ENCODE measurements at places on chromosomes 1 and 21. TPM values are rescaled to one million over a fixed set of nuclear protein-coding genes. Genes with fewer than 3 reads are reported as not detected.

GRCh38 chr1:230148126-230148652, 81.2 kb downstream of the GALNT2 start:
- H3K27ac ChIP-seq: no peak overlapping the region
- H3K4me3 ChIP-seq: no peak overlapping the region
- DNase-seq: no peak
- peaks cover 2% of the 10 kb centered on the region for H3K36me3 ChIP-seq
- peaks cover 20% of the 10 kb centered on the region for H3K4me1 ChIP-seq
- no peaks in the 10 kb centered on the region for H3K27me3 ChIP-seq

DNA sequence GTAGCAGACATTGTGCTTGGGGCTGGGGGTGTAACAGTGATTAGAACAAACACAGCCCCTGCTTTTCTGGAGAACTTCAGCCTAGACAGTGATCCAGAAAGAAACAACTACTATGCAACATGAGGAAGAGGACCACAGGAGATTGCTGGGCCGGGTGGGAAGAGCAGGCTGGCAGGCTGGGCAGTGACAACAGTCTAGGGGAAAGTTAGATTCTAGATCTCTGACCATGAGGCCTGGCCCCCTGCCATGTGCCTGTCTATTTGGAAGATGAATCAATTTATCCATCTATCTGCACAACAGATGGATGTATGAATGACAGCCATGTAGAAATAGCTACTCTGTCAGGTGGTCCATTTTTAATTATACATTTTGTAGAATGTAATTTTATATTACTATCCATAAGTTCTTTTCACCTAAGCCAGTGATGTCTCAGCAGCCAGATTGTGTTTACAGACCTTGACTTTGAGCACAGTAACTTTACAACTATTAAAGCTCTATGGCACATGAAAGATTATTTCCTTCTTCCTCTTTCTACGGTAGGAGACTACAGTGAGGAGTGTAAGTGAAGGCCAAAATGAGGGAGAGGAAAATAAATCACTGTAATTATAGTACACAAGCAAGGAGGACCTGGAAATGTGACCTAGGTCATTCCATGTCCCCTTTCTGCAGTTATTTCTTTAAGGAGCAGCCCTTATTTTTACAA, 15.5 kb downstream of the CLIC6 start:
- DNase-seq: no peak
- H3K36me3 ChIP-seq: no peaks in the 10 kb centered on the region
- H3K4me3 ChIP-seq: no peak overlapping the region

GRCh38 chr1:50109647-50110075, 941 bp downstream of the ELAVL4 start:
- H3K36me3 ChIP-seq: no peaks in the 10 kb centered on the region
- no peaks in the 10 kb centered on the region for H3K27me3 ChIP-seq
- no peak overlapping the region for H3K4me3 ChIP-seq
- H3K27ac ChIP-seq: no peak overlapping the region
- DNase-seq: no peak

- no peaks in the 10 kb centered on the region for H3K36me3 ChIP-seq
- peaks cover 82% of the 10 kb centered on the region for H3K27me3 ChIP-seq
- peak; percentile 35 for DNase-seq
- peaks cover 11% of the 10 kb centered on the region for H3K4me1 ChIP-seq
- H3K27ac ChIP-seq: no peak overlapping the region
- H3K4me3 ChIP-seq: no peak overlapping the region
Measured at GRCh38 chr21:44699502-44700001, 2.6 kb downstream of the KRTAP10-12 start.

OR2AK2 gene
- total RNA-seq: not detected

INAVA gene
- total RNA-seq: 35.7 TPM

RXFP4 gene
- not detected for total RNA-seq

S100B gene
- 0.27 TPM for total RNA-seq
